ENCODE measurements at places on chromosomes 5 and 9. TPM values are rescaled to one million over a fixed set of nuclear protein-coding genes. Genes with fewer than 3 reads are reported as not detected.

IL5 gene
- polyA plus RNA-seq, result not detected

PCDHA9 gene
- polyA plus RNA-seq, result 0.06 TPM

GADD45G gene
- not detected for polyA plus RNA-seq

GABRA6 gene
- polyA plus RNA-seq, result not detected

GRCh38 chr5:75355236-75355635, 18.2 kb downstream of the HMGCR start:
- DNase-seq, result no peak

DNA sequence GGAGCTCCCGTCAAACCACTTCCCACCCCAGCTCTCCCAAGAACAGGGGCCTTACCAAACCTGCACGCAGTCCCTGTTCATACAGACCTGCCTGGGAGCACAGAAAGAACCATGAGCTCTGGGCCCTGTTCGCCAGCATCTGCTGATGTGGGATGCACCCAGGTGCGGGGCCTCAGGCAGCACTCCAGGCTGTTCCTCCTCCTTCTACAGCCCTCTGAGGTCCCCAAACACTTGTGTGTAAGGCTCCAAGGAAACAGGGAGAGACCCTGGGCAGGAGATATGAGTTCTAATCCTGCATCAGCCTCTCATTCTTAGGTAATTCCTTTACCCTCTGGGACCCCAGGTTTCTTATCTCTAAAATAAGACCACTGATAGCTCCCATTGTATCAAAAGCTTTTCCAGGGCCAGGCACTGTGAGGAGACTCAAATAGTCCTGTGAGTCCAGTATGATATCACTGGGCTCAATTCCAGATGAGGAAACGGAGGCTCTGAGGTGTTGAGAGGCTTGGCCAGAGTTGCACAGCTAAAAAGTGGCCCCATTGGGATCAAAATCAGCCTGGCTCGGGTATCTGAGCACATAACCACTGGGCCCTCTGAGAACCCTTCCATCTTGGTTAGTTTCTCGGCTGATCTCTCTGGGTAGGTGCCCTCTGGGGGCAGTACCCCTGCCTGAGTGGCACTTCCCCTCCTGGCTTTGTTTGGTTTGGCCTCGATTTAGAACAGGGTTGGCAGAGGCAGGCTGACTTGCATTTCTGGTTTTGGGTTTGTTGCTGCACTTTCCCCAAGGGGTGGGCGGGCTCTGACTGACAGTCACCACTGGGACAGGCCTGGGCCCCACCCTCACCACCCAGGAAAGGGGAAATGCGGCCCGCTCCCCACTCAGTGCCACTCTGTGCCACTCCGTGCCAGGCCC, 116.8 kb downstream of the RGS3 start:
- DNase-seq, result no peak

DNA sequence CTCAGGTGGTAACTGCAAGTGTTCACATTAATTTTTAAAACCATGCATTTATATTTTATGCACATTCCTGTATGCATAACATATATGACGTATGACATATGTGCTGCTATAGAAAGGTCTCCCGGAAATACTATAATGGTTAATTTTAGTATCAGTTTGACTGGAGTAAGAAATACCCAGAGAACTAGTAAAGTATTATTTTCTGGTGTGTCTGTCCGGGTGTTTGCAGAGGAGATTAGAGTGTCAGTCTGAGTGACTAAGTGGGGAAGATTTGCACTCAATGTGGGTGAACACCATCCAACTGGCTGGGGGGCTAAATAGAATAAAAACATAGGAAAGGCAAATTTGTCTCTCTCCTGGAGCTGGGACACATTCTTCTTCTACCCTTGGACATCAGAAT, 26.9 kb downstream of the UIMC1 start:
- no peak for DNase-seq

DNA sequence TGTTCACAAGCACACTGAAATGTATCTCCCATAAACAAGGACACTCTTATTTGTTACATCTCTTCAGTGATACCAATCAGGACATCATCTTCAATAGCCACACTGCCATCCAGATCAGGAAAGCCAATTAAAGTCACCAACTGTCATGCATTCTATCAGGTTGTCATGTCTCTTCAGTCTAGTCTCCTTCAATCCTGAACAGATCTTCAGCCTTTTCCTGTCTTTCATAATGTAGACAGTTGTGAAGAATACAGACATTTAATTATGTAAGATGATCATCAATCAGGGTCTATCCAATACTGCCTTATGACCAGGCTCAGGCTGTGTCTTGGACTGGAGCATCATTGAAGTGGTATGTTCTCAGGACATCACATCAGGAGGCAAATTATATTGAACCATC, 419.8 kb upstream of the SMC2 start:
- no peak for DNase-seq

GRCh38 chr5:119343766-119344165, 12.1 kb upstream of the TNFAIP8 start:
- no peak for DNase-seq

GRCh38 chr9:81372628-81373191, 316.6 kb downstream of the TLE1 start:
- no peak for DNase-seq

DNA sequence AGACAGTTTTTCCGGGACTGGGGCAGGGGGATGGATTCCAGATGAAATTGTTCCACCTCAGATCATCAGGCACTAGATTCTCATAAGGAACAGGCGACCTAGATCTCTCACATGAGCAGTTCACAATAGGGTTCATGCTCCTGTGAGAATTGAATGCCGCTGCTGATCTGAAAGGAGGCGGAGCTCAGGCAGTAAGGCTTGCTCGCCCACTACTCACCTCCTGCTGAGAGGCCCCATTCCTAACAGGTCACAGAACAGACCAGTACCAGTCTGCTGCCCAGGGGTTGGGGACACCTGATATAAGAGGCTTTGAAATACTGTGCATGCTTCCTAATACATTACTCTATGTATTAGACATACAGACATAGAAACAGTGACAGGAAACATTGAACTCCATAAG, 41.1 kb downstream of the PTPRD start:
- no peak for DNase-seq

DNA sequence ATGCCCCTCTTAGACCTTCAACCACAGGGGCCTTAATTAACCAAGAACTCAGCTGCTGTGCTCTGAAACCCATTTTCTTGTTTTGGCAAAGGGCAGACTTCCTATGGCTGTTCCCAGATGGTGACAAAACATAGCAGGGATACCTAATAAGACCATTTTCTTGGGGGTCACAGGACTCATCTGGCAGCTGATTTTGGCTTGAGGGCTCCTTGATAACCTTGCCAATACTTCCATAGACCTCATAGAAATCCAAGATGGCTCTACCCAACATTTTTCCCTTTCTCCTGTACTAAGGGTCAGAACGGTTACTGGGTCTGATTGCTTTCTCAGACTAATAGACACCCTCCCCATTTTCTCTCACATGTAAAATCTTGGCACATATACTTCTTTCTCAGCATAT, 757.7 kb upstream of the SEMA6A start:
- DNase-seq, result no peak
